T47D (cell line): ENCODE measurements at places on chromosomes 6 and 20.

DNA sequence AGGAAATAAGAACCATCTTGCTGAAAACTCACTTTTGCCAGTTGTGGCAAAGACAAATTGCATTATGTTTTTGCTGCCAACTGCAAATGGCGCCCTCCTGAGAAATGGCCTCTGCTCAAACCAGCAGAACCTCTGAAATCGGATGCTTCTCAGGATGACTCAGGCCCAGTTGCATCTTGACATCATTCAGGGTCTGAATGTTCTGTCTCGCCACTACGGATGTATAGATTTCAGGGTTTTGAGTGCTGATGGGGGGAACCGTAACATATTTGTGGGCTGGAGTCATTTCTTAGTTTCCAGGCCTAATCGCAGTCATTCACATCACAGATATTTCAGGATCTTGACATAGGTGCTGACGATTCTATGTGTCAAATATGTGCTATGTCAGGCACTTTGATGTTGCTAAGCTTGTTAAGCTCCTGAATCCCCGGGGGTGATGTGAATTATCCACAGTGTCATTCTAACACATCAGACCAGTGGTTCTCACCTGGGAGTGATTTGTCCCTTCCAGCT is 207.1 kb downstream of the NFATC2 start:
- no peak for DNase-seq

- no peak for DNase-seq
Observed at GRCh38 chr6:88919032-88919431, 44.4 kb downstream of the RNGTT start.

DNA sequence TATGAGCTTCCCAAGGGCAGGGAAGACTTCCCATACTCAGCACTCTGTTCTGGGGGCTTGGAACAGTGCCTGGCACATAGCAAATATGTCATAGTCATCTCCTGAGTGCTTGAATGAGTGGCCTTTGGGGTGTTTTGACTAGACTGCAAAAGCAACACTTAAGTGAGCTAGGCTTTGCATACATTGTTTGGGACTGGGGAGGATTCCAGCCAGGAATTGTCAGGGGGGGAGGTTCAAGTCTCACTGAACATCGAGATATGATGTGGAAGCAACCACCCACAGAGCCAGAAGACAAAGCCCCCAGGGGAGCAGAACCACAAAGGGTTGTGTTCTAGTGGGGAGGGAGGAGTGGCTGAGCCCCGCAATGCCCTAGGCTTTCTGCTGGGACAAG is 98.4 kb downstream of the SYCP2 start:
- DNase-seq: no peak

GRCh38 chr20:62367136-62367632 is at the start of gene LAMA5:
Gene LAMA5, minus strand, starts transcription at chr20:62367312. Its CDS starts 67 bp downstream, at chr20:62367245.
- peak; percentile 88 for DNase-seq

DNA sequence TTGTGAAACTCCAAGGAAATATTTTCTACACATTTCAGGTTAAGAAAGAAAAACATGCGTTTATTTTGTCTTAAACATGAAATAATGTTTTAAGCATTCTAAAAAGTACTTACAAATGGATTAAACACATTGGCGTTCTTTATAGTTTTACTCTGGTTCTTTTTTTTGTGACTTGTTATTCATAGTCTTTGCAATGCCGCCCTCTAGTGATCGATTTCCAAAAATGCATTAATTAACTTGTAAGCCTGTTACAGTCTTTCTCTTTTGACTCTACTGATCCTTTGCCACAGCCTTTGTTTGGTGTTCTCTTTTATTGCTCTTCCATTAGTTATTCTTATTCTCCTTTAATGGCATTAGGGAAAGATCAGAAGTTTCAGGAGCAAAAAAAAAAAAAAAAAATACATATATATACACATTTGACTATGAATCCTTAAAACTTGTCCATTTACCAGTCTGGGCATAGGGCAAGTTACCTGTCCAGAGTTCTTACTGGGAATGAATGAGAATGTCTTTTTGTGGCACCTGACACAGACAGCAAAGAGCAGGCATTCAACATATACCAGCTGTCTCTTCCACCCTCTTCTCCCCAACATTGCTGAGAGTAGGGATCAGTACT is 59.9 kb downstream of the MACROD2 start:
- peak; percentile 16 for DNase-seq
